Stimulated activated CD8-positive, alpha-beta memory T cell treated with anti-CD3 and anti-CD28 coated beads, Interleukin-2, amount 100 ng/mL, for 48 hours (primary cell): ENCODE measurements at places on chromosomes 7 and 10.
A peak's percentile ranks its signal among the peaks of the same experiment; 100 is the strongest.

DNA sequence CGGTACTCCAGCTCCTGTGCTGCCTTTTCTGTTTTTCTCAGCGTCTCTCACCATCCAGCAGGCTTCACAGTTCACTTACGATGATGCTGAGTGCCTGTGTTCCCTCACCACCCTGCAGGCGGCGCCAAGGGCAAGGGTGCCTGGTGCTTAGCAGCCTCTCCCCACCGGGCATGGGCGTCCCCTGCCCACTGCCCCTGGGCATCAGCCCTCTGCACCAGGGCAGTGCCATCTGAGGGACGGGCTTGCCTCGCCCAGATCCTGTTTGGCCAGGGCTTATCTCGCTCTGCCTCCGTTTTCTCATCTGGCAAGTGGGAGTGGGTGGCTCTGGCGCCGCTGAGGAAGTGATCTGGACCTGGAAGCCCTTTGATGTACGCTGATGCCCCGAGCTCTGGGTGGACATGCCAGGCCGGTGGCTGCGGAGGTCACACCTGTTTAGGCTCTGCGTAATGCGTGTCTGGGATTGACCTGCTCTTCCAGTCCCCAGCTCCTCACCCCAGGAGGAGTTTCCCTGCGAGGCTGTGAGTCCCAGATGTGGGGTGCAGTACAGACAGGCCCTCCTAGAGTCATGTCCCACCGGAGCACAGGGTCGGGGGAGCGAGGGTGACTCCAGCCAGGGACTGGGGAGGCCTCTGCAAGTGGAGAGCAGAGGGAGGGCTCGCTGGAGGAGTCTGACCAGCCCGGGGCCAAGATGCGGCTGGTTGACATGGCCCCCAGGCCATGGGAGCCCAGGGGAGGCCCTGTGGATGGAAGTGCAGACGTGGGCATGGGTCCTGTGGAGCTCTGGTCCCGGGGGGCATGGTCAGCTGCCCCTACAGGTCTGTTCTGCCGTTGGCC, 11.8 kb downstream of the TTYH3 start:
- no peak for DNase-seq

GRCh38 chr10:13872411-13872810, 285.6 kb downstream of the PRPF18 start:
- no peak for DNase-seq

DNA sequence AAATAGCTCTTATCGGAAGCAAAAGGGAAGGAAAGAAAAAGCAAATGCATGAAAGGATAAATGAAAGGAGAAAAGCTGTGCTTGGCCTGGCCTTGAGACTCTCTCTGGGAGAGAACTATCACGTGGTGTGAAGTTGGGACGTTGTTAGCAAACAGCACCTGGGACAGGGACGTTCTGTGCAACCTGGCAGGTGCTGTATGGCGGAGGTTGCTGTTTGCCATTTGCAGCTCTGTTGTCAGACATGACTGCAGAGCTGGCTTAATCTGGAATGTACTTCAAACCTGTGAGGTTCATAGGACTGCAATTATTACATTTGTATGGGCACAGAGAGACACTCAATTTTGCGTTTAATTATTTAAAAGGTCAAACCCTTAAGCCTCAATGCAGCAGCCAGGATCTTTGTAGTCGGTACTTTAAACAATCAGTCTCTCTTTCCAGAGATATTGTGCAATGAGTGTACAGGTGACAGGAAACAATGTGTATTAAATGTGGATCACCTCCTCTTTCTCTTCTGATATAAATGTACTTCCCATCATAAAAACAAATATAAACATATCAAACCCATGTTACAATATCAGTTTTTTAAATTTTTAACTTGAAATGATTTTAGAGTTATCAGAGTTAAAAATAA, 800.5 kb upstream of the KCND2 start:
- DNase-seq, result no peak

DNA sequence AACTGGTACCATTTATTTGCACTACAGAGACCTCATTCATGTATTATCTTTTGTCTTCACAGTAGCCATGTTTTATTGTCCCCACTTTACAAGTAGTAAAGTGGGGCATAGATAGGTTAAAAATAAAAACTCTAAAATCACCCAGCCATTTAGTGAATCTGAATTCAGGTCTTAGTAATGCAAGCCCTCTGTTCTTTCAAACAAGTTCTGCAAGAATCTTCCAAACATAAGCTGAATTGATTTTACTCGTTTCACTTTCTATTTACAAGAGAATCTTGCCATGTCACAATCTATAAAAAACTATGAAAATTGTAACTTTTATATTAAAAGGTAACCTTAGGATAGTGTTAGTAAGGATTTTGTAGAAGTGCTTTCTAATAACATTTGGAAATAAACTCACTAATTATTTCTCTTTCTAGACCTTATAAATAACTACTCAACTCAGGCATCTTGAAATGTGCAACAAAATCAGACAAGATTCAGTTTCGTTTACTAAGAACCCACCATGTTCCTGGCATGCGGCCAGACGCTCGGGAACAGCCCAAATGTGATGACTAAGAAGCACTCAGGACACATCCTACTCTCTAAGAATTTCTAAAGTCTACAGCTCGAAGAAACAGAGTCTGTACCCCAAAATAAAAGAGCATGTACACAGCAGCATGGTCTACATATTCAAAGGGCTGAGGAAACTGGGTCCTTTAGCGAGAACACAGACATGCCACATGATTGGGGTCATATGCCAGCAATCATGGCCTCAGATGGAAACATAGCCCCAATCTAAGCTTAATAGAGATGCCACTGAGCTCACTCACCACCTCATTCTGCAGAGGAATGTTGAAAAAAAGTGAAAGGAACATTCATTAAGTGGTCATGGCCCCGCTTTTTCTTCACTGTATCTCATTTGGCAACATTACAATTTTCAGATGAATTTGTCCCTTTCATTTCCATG, 167.6 kb downstream of the AMPH start:
- peak; percentile 71 for DNase-seq

GRCh38 chr10:31090894-31091607, 59.4 kb upstream of the ZNF438 start:
- DNase-seq, result no peak

DNA sequence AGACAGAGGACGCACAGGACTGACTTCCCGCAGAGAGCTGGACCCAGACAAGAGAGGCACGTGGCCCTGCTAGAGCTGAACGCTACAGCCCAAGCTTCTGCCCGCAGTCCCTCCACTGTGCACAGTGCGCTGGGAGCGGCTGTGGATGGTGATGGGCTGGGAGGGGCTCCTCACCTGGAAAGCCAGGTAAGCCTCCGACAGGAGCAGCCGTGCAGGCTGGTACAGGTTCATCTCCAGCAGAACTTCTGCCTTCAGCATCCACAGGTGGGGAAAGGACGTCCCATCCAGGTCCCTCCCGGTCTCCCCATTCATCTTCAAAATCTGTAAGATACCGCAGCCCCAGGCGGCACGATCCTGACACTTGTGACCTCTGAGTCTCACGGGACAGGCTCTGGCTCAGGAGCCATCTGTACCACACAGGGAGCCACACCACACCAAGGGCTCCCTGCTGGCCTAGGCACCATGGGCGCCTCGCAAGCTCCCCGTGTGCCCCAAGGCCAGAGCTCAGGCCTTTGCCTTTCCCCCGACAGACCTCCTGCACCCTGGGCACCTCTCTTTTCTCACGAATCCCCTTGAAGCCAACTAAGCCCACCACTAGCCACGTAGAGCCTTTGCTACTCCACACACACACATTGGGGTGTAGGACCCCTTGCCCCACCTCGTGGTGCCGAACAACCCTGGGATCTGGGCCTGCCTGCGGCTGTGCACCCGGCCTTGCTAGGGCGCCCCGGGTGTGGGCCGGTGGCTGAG, 76.3 kb downstream of the CFAP46 start:
- no peak for DNase-seq

DNA sequence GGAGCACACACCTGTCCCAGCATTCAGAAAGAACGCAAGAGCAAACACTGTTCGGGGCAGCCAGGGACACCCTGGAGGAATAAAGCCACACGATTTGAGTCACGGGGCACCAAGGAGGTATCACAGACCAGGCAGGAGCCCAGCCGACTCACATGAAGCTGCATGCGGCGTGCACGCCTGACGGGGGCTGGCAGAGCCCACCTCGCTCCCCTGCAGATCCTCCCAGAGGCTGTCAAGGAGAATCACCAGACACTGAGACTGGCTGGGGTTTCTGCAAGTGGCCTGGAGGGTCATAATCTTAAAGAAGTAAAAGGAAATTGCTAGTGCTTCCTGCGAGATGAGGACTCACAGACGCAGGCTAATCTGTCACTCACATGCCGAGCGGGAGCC, 61.6 kb downstream of the TCERG1L start:
- no peak for DNase-seq

GRCh38 chr10:132390921-132391675, 5.9 kb upstream of the PWWP2B start:
- no peak for DNase-seq

- no peak for DNase-seq
Observed at GRCh38 chr7:464454-465401, 54.9 kb downstream of the PDGFA start.

DNA sequence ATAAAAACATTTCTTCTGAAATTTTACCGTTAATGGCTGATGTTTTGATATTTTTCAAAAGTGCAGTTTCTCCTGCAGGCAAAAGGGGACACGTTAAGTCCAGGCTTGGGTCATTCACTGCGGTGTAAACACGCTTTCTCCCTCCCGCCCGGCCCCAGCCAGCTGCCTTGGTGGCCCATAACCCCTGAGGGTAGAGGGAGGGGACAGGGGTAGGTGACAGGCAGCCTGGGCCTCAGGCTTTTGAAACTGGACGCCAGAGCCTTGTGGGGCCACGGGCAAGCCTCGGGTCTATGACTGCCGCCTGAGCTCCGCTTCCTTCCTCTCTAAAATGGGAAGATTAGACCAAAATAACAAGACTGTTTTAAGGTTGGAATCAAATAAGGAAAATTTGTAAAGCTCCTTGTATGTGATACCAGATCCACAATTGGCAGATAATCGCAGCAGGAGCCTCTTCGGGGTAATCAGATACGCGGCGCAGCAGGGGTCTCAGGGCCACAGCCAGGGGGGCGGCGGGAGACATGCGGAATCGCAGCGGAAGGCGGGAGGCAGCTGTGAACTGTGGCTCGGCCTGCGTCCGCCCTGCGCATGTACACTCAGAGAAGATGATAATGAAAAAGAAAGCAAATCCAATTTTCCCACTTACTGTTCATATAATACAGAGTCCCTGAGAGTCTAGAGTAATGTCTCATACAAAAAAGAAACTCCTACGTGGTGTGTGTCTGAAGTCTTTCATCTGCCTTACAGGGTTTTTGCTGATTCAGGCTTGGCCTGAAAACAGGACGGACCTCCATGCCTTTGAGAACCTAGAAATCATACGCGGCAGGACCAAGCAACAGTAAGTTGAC, 138.3 kb downstream of the EGFR start:
- no peak for DNase-seq

DNA sequence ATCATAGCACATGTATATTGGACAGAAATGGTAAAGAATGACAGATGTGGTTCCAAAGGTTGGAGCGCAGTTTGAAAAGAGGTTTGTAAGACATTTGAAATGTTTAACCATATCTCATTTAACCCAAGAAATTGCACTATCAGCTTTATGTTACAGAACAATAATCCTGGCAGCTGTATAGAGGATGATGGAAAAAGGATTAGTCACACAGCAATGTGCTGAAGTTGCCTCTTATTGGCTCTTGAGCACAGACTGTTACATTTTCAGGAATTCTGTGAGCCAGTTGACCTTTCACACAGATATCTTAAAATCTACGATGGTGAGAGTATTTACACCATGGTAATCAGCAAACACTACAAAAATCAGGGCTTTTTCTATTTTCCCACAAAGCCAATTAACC, 3.9 kb downstream of the COG5 start:
- no peak for DNase-seq
